ENCODE measurements at places on chromosomes 11 and 22.

DNA sequence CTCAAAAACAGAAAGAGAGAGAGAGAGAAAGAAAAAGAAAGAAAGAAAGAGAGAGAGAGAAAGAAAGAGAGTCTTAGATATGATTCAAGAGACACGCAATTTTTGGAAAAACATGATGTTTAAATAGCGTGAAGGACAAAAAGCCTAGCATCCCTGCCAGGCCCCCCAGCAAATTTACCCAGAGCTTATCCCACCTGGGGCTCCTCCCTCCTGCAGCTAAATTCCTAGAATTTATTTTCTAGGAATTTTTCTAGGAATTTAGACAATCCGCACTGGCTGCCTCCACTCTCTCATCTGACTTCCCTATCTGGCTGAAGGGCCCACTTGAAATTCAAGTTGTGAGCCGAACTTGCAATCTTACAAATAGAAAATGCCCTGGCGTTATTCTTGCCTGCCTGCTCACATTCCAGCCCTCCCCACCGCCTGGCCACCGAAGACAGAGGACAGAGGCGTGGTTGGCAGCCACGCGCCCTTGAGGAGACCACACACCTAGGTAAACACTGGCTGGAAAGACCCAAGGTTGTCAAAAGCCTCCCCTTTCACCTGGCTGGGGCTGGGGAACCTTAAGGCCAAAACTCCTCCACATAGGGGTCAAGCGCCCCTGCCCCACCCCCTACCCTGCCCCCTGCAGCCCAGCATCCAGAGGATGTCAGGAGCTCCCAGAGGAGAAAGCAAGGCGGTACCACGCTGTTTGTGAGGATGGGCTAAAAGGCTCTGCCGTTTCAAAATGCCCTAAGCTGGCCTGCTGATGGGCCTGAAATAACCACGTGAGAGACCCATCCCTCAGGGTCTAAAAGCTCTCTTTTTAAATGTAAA lies 42.2 kb downstream of the AHNAK start:
- DNase-seq = no peak

DNA sequence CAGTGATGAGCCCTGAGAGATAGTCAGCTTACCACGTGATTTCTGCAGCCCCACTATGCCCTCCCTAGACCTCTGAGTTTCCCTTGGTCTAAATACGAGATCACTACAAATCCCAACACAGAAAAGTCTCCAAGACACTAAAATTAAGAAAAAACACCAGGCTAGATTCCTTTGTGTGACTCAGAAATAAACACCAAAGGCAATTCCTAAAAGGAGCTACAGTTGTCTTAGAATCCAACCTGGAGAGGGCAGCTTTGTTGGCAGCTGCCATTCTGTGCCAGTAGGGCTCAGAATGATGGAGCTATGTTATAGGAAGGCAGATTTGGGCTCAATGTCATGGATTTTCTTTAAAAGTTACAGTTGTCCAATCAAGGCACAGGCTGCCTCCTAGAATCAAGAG lies 37.1 kb upstream of the HMGXB4 start:
- no peak for DNase-seq

- DNase-seq = no peak
Observed at GRCh38 chr22:46675938-46676337, 55.8 kb downstream of the GRAMD4 start.

DNA sequence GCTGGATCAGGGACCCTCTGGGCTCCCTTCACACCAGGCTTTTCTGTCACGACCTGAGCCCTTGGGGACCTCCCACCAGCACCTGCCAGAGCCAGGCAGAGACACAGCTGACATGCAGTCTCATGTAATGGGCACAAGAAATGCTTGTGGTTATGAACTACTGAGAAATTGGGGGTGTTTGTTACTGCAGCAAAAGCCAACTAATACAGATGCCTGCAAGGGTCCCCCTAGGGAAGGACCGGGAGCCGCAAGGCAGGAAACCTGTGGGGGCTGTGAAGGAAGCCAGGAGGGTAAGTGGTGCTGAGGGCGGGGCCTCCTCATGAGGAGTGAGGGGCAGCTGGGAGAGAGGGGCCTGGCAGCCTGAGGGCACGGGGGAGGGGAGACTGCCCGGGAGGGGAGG lies 16.6 kb downstream of the WNT11 start:
- no peak for DNase-seq

DNA sequence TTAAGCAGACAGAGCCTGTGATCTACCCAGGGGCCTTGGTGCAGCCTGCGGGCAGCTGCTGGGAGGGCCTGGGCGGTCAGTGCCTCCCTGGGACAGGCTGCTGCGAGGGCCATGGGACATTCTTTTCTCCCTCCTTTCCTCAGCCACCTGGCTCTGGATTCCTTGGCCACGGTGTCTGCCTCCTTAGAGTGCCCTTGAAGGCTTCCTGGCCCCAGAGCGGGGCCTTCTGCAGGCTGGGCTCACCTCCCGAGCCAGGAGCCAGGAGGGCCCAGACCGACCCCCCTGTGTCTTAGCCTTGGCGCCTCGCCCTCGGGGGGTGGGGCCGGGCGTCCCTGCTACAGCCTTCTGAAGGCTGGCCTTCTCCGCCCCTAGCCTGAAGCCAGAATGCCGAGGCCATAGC lies 231.2 kb downstream of the TBC1D22A start:
- no peak for DNase-seq

DNA sequence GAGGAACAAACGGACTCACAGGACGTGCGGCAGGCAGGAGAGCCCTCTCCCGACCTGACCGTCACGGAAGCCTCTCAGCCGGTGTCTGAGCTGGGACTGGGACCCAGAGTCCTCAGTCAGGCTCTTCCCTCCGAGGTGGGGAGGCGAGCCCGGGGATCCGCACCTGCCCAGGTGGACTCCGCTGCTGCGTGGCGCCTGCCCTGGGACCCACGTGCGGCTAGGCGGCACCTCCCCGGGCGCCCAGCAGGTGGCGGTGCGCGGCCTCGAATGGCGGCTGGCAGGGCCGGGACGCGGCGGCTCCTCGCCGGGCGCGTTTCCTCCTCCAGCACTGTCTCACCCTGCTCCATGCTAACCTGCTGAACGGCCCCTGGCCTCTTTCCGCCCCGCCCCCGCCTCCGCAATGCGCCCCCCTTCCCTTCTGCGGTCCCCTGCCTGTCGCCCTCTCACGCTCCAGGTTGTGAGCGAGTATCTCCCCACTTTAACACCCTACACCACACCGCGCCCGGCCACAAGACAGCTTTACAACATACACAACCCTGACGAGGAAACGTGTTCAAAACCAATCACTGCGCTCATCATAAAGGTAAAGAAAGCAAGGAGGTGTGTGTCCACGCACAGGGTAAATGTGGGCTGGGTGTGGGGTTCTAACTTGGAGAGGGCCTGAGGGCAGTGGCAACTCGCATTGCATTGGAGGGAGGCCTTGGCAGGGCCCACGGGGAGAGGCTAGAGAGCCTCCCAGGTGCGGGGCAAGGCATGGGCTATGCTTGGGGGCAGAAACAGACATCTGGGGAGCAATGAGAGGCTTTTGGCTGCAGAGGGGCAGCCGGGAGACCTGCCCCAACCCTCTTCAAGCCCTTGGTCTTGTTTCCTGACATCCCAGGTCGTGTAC lies 25.9 kb upstream of the ATXN10 start:
- peak; percentile 79 for DNase-seq

GRCh38 chr11:92131289-92131865 lies 93.2 kb upstream of the FAT3 start:
- no peak for DNase-seq

DNA sequence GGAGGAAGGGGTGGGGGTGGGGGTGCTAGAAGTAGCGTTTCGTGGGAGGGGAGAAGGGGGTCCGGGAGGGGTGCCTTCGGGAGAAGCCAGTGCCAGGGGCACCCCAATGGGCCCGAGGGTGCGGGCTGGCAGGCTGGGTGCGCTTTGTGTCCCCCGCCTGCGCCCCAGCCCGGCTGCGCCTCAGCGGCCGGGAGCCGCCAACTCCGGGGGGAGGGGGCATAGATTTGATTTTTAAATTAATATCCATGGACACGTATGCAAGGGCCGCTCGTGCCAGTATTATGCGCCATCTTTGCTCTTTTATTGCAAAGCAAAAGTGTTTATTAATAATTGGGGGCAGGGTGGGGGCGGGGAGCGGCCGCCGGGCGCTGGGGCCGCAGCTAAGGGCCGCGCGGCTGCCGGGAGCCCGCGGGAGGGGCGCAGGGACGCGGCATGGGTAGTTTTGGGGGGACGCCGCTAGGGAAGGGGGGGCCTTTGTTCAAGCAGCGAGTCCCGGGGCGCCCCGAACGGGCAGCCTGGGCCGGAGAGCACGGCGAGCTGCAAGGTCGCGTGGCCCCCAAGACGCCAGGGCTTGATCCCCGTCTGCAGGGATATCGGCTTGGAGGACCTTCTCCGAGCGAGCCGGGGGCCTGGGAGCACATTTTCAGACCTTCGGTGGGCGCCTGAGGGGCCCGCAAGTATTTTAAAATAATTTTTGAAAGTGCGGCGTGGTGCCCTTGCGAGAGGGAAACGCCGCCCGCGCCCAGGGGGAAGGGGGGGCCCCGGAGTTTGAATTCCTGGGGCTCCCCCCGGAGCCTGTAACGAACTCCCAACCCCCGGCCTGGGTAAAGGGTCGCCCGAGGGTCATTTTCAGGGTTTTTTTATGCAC lies 959 bp downstream of the CCND1 start:
- DNase-seq = no peak

DNA sequence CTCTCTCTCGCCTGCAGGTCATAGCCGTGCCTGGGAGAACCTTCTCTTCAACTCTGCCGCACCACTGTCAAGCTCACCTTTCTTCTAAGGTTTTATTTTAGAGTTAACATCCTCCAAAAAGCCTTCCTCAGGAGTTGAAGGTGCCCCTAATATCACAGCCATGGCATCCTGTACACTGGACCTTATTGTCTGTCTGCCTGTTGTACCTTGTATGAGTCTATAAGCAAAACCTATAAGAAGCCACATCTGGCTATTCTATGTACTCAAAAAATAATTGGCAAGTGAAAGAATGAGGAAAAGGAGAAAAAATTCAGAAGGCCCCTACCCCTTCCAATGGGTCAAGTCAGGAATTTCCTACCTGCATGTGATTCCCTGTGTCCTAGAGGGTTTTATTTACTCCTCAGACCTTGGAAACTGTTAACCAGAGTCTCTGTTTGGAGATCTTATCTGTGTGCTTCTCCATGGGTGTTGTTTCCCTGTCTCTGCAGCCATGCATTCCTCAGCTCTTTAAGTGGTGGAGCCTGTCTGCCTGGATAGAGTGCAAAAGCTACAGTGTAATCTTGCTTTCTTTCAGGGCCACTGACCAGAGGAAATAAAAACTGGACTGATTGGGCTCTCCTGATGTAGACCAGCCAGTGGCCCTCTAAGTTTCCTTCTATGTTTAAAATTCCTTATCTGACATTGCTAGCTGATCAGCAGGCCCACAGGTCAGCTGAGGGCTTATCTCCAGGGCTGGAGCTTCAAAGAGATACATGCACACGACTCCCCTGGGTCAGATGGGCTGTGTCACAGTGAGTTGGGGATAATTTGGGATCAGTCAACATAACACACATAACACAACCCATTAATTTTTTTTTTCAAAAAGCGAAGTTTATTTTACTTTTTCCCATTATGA lies 37.6 kb upstream of the TMEM135 start:
- DNase-seq = no peak

DNA sequence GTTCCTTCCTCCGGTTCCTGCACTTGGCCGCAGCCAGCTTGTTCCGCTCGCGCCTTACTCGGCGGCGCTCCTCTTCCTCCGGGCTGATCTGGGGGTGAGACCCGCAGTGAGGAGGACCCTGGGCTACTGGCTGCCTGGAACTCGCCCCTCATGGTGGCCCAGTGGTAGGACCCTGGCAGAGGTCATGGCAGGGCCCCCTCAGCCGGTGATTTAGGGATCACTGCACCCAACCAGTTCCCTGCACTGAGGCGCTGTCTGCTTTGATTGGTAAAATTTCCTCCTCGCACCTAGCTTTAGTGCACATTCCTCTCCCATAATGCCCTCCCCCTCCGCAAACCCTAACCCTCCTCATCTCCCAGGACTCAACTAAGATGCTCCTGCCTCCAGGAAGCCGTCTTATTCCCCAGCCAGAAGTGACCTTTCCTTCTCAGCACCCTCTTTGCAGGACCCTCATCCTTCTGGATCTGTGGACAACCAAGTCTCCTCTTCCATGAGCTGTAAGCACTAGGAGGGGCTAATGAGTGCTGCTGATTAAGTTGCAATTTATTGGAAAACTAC lies 3.6 kb downstream of the CCDC85B start:
- no peak for DNase-seq

DNA sequence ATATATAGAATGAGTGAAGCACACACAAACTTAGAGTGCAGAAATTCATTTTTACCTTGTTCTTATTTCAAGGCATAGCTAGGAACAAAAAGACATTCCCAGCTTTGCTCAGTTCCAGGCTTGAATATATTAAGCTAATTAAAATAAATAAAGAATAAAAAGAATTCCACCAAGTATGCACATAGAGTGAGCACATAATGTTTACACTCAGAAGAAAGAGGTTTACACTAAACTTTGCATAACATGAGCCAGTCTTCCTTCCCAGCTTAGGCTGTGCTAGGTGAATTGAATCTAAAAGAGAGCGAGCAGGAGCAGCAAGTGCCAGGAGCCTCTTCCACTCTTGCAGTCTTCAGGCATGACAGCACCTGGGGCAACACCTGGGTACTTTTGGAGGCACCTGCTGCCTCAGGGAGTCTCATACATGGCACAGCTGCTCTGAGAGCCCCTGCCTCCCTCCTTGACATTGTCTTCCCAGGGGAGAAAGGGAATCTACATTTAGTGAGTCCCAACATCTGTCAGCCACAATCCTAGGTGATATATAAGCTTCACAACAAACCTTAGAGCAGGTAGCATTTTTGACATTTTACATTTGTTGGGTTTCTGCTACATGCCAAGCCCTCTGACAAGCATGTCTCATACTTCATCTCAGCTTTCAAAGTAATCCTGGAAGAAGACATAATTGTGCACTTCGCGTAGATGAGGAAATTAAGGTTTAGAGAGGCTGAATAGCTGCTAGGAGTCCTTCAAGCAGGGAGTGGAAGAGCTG lies 732.7 kb upstream of the TENM4 start:
- DNase-seq = no peak

DNA sequence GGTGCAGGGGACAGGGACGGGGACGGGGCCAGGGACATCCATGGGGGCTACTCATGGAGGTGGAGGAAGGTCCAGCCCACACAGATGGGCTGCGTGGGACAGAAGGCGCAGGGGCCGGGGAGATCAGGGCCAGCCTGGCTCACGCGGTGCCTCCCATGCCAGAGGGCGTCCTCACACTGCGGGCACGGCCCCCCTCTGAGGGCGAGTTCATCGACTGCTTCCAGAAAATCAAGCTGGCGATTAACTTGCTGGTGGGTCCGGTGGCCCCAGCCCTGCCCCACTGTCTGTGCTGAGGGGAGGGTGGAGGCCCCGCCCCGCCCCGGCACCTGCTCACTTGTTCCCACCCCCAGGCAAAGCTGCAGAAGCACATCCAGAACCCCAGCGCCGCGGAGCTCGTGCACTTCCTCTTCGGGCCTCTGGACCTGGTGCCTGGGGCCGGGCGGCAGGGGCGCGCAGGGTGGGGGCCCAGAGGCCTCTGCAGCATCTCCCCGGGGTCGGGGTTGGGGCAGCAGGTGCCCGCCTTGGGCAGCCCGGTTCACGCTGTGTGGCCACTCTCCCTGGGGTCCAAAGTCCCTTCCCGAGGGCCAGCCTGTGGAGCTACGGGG lies 15.8 kb downstream of the EPS8L2 start:
- DNase-seq = no peak

- peak; percentile 55 for DNase-seq
Observed at GRCh38 chr11:72091292-72091691, 10.6 kb downstream of the LRRC51 start.
